Myometrial cell (primary cell): ENCODE measurements at places on chromosomes 1 and 21. TPM values are rescaled to one million over a fixed set of nuclear protein-coding genes. Genes with fewer than 3 reads are reported as not detected.

Gene UBASH3A
- total RNA-seq, result not detected in 2 replicates

Gene CELA2B
- not detected in 2 replicates for total RNA-seq

Gene UFC1
- 90.9 and 113 TPM in 2 replicates for total RNA-seq

Gene HPCAL4
- not detected in 2 replicates for total RNA-seq

Gene ITGB2
- total RNA-seq, result not detected in 2 replicates

Gene TEX38
- not detected in 2 replicates for total RNA-seq

Gene SLC2A5
- 3.5 and 4.1 TPM in 2 replicates for total RNA-seq

Gene SLC9C2
- total RNA-seq, result not detected in 2 replicates
